ENCODE measurements at places on chromosomes 5 and 9.

DNA sequence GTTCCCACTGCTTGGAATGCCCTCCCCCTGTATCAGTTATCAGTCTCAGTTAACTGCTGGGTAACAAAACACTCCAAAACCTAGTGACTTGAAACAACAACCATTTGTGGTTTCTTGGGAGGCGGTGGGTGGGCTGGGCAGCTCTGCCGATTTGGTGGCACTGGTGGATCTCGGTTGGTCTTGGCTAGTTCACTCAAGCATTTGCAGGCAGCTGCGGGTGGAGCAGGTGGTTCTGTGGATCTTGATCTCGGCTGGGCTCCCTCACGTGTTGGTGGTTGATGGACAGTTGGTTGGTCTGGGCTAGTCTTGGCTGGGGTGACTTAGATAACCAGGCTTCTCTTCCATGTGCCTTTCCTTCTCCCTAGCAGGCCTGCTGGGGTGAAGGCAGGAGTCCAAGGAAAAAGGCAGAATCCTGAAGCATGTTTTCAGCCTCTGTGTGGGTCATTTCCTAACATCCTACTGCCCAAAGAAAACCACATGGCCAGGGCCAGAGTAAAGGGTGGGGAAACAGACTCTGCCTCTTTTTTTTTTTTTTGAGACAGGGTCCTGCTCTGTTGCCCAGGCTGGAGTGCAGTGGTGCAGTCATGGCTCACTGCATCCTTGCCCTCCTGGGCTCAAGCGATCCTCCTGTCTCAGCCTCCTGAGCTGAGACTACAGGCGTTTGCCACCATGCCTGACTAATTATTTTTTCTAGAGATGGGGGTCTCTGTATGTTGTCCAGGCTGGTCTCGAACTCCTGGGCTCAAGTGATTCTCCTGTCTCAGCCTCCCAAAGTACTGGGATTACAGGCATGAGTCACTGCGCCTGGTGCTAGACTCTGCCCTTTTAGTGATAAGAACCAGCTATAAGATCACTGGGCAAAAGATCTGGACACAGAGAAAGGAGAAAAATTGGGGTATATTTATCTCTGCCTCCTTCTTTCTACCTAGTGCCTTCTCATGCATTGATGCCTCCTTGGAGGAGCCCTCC is 183.7 kb downstream of the RGS3 start:
- no peak for ATAC-seq

GRCh38 chr9:1890816-1891215 is 124.3 kb upstream of the SMARCA2 start:
- no peak for ATAC-seq

- no peak for ATAC-seq
Observed at GRCh38 chr9:94140791-94141790, 56.8 kb downstream of the PTPDC1 start.

DNA sequence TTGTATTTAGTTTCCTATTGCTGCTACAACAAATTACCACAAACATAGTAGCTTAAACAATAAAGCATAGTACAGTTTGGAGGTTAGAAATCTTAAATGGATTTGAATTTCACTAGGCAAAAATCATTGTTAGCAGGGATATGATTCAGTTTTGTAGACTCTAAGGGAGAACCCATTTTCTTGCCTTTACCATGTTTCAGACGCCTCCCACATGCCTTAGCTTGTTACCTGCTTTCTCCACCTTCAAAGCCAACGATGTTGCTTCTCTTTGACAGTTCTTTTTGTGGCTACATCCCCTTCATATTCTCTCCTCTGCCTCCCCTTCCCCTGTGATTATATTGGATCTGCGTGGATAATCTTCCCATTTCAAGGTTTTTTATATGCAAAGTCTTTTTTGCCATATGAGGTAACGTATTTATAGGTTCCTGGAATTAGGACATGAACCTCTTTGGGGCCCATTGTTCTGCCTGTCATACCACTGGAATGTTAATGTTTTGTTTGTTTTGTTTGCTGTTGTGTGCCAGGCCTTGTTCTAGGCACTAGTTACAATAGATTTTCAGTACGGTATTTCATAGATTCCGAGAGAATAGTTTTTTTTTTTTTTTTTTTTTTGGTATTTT is 54.1 kb downstream of the UHRF2 start:
- no peak for ATAC-seq

GRCh38 chr5:78511121-78511906 is 137.3 kb downstream of the LHFPL2 start:
- ATAC-seq: no peak

GRCh38 chr9:91824601-91825305 is 125.3 kb downstream of the ROR2 start:
- ATAC-seq: no peak

- ATAC-seq: no peak
Observed at GRCh38 chr5:164090358-164090757, 584.9 kb downstream of the MAT2B start.

DNA sequence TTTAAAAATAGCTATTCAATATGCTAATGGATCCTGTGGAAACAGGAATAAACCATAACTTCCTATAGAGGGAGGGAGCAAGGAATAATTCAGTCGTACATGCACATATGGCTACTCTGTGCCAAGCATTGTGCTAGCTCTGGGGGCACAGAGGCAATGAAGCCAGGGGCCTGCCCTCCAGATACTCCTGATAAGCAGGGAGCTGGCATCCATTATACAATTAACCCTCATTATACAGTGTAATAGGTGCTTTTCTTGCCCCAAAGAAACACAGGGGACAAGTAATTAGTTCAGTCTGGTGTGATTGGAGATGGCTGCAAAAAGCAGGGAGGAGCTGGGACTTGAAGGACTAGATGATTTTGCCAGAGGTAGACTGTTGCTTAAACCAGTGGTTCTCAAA is 200.4 kb downstream of the SREK1 start:
- ATAC-seq: no peak

DNA sequence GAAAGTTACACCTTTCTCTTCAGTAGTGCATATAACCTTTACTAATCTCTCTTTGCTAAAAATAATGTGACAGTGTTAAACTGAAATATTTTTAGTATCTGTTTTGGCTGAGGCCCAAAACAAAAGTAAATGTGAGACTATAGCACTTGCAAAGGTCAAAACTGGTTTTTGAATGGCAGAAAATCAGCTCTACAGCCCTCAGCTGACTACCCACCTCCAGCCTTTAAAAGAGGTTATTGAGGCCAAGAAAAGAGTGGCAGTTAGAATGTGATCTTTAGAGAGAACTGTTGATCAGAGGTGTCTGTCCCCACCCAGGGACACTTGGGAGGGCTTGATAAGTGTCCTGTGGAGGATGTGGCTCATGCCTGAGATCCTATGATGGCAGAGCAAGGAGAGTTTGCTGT is 30.9 kb downstream of the PRKACG start:
- ATAC-seq: no peak

All from motor neuron (in vitro differentiated cells).